Muscle of arm (tissue), 14 donors: ENCODE measurements at places on chromosomes 2 and 18. TPM values are rescaled to one million over a fixed set of nuclear protein-coding genes. Genes with fewer than 3 reads are reported as not detected.

The TDRD15 gene
- not detected for polyA plus RNA-seq

The TSPYL6 gene
- 0.23 TPM for polyA plus RNA-seq

The IL36G gene
- polyA plus RNA-seq, result not detected

The AQP12A gene
- polyA plus RNA-seq, result 0.88 TPM

The SP9 gene
- polyA plus RNA-seq, result 0.10 TPM

The TMEM178A gene
- 18.7 TPM for polyA plus RNA-seq

The RAD51AP2 gene
- polyA plus RNA-seq, result 0.09 TPM

The SLC9A4 gene
- 0.04 TPM for polyA plus RNA-seq

The NT5C1B gene
- 0.69 TPM for polyA plus RNA-seq

The KLHL29 gene
- 5.4 TPM for polyA plus RNA-seq

The RIT2 gene
- not detected for polyA plus RNA-seq

The RTP5 gene
- polyA plus RNA-seq, result not detected

The LRRTM1 gene
- 0.33 TPM for polyA plus RNA-seq

The DSG1 gene
- 76.7 TPM for polyA plus RNA-seq

The ABCB11 gene
- 0.11 TPM for polyA plus RNA-seq

The GPR45 gene
- not detected for polyA plus RNA-seq

The ILKAP gene
- 43.8 TPM for polyA plus RNA-seq

The ABCG8 gene
- 0.05 TPM for polyA plus RNA-seq

The KIAA1328 gene
- 8.5 TPM for polyA plus RNA-seq

The COLEC12 gene
- 101 TPM for polyA plus RNA-seq

The NXPH2 gene
- polyA plus RNA-seq, result 6.4 TPM

The MLPH gene
- polyA plus RNA-seq, result 0.44 TPM

The DQX1 gene
- 0.09 TPM for polyA plus RNA-seq

The LPIN1 gene
- 20.8 TPM for polyA plus RNA-seq

The L3MBTL4 gene
- polyA plus RNA-seq, result 2.2 TPM

The THSD7B gene
- 0.63 TPM for polyA plus RNA-seq

The AGXT gene
- not detected for polyA plus RNA-seq

The HOXD13 gene
- polyA plus RNA-seq, result not detected

The FAM161A gene
- polyA plus RNA-seq, result 11.9 TPM

The DCDC2C gene
- polyA plus RNA-seq, result 0.65 TPM

The TRIM54 gene
- polyA plus RNA-seq, result 34.2 TPM

The ERFE gene
- polyA plus RNA-seq, result 6.6 TPM
